CD4-positive, alpha-beta T cell treated with Interleukin-4 for 1 hour (primary cell): ENCODE measurements at places on chromosomes 6 and 20.
A peak's percentile ranks its signal among the peaks of the same experiment; 100 is the strongest.

GRCh38 chr20:57660922-57661745, 40.9 kb upstream of the ZBP1 start:
- no peak for DNase-seq

DNA sequence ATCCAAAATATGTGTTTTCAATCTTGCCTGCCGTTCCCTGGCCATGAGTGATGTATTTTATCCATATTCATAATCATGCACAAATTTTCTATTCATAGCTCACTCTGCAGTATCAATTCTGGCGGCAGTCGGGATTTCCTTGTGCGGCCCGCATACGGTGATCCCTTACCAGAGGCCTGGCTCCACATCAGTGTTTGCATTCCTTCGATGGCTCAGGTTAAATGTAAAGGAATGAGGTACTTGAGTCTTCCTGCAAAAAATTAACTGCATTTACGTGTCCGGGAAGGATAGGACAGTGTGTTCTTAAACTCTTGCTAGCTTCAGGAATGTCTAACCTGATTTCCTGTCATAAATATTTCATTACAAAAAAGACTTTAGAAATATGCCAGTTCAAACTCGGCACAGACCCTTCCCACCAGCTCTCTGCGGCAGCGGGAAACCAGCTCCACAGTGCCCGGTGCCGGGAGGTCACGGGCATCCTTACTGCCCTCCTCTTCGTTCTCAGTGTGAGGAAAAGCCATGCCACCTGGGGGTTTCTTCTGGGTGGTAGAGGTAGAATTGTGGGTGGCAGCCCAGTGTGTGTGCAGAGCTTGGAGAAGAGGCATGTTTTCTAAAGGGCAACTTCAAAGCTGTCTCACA, 154.5 kb downstream of the MOXD1 start:
- no peak for DNase-seq

- no peak for DNase-seq
Measured at GRCh38 chr6:107246249-107246971, 131.1 kb upstream of the BEND3 start.

DNA sequence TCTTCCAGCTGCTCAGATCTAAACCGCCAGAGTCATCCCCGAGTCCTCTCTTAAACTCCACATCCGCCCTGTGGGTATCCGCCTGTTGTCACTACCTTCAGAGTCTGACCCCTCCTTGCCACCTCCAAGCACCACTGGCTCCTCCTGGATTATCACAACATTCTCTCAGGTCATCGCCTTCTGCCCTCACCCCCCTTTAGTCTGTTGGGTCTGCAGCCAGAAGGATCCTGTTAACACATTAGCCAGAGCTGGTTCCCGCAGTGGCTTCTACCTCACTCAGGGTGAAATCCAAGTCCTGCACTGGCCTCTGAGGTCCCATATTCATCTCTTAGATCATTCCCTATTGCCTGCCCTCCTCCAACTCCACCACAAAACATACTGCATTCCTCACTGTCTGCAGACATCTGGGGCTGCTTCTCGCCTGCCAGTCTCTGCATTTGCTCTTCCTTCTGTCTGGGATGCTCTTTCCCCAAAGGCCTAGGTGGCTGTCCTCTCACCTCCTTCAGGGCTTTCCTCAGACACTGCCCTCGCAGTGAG, 34.1 kb downstream of the TNXB start:
- no peak for DNase-seq

DNA sequence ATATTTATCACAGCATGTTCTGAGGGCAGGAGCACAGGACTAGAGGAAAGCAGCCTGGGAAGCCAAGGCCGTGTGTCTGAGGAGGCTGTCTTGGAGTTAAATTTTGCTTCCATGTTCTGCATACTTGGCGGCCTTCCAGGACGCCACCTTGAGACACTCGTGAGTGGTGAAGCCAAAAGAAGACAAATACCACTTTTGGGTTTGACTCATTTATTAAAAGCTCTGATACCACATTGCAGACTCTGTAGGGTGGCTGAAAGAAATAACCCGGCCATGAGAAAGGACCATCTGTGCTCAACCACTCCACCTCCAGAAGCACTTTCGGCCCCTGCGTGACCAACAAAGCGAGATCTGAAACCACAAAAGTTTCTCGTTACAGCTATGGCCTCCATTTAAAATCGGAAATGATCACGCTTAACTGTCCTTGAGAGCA, 120.0 kb downstream of the TMEM242 start:
- DNase-seq, result no peak

DNA sequence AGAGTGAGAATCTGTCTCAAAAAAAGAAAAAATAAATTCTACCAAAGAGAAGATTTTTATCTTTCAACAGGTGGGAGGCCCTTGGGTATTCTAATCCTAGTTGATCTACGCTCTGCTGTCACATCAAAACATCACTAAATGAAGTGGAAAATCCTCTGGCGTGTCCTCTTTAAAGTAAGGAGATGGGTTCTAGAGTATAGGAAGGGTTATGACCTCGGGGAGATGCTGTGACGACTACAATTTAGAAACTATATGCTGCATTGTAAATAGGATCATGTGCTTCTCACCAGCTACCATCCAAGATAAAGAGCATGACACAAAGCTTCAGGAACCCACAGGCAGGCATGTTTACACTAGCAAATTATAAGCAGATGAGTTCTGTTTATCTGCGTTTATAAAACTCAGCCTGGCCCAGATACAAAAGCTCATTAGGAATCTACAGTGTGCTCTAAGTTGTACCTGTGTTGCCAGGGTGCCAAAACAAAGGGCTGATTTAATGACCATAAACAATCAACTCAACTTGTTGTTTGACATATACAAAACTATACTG, 197.1 kb upstream of the PLN start:
- no peak for DNase-seq

GRCh38 chr6:56954403-56955170, at the start of gene BEND6:
Gene BEND6 (plus strand): TSS chr6:56955107. CDS start chr6:56981811, 26,704 bp downstream.
- DNase-seq, result peak; percentile 8

DNA sequence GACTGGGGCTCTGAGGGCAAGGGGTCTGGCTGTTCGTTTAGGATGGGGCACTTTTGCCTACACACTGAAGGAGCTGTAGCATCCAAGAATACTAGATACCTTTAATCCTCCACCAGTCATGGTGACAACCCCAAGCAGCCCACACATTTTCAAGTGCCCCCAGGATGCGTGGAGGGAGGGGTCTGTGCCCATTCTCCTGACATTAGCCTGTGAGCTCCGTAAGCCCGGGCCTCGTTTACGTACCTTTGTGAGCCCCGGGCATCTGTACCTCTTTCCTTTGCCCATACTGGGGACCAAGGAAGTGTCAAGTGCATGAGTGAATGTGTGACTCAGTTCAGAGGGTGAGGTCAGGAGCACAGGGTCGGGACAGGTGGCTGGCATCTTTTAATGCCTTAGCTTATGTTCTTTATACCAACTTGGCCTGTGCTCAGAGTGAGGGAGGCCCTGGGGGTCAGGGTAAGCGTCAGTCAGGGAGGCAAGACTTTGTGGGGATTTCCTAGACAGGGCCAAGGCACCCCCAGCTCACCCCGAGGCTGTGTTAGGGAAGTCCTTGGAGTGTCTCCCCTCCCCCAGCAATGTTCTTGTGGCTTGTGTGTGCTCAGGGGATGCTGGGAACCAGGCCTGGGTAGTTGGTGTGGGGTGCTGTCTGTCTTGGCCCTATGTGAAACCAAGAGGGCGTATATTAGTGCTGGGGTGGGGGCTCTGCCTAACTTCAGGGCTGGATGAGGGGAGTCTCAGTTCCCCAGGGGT, 12.9 kb downstream of the VEGFA start:
- no peak for DNase-seq

GRCh38 chr6:22804620-22805261, 235.4 kb downstream of the HDGFL1 start:
- no peak for DNase-seq

- DNase-seq, result no peak
Measured at GRCh38 chr6:11665604-11666326, 112.8 kb downstream of the ADTRP start.

DNA sequence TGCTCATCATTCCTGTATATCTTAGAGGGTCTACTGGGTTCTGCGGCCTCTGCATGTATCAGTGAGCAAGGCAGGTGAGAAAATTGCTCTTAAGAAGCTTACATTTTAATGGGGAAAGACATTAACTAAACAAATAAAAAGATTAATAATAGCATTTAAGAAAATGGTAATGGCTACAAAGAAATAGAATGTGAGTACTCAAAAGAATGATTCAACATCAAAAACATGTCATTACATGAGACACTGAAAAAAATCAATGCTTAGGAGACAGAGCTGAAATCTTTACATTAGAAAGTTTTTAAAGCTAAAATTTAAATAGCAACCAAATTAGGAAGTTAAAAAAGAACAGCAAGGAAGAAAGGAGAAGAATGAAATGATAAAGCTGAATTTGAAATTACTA, 146.9 kb upstream of the PHACTR1 start:
- no peak for DNase-seq
